ENCODE measurements at places on chromosomes 1 and 21. TPM values are rescaled to one million over a fixed set of nuclear protein-coding genes. Genes with fewer than 3 reads are reported as not detected.

The USH2A gene
- not detected for total RNA-seq

The GFI1 gene
- total RNA-seq = 0.95 TPM

The LACTBL1 gene
- total RNA-seq = not detected

The DDR2 gene
- total RNA-seq = 134 TPM

The OR2AJ1 gene
- not detected for total RNA-seq

The IL19 gene
- not detected for total RNA-seq

The SLAMF6 gene
- 0.82 TPM for total RNA-seq

The S100A9 gene
- total RNA-seq = 33.4 TPM

The KRTAP11-1 gene
- total RNA-seq = not detected

The GNG4 gene
- total RNA-seq = 8.2 TPM

The GJB3 gene
- 1.0 TPM for total RNA-seq

The AGBL4 gene
- total RNA-seq = not detected

The LENEP gene
- not detected for total RNA-seq

All from uterus (tissue), 4 donors.